ENCODE measurements at places on chromosomes 3 and 15. TPM values are rescaled to one million over a fixed set of nuclear protein-coding genes. Genes with fewer than 3 reads are reported as not detected.

Gene MESP2
- 0.88 TPM for total RNA-seq

Gene CYP1A2
- not detected for total RNA-seq

Gene ZNF774
- total RNA-seq: 1.9 TPM

Gene ACKR4
- 0.31 TPM for total RNA-seq

Gene SLC12A8
- 10.5 TPM for total RNA-seq

Gene APOD
- total RNA-seq: not detected

Gene KNG1
- not detected for total RNA-seq

Gene ARHGAP11A
- 55.4 TPM for total RNA-seq

Gene DAZL
- total RNA-seq: not detected

Gene THPO
- not detected for total RNA-seq

DNA sequence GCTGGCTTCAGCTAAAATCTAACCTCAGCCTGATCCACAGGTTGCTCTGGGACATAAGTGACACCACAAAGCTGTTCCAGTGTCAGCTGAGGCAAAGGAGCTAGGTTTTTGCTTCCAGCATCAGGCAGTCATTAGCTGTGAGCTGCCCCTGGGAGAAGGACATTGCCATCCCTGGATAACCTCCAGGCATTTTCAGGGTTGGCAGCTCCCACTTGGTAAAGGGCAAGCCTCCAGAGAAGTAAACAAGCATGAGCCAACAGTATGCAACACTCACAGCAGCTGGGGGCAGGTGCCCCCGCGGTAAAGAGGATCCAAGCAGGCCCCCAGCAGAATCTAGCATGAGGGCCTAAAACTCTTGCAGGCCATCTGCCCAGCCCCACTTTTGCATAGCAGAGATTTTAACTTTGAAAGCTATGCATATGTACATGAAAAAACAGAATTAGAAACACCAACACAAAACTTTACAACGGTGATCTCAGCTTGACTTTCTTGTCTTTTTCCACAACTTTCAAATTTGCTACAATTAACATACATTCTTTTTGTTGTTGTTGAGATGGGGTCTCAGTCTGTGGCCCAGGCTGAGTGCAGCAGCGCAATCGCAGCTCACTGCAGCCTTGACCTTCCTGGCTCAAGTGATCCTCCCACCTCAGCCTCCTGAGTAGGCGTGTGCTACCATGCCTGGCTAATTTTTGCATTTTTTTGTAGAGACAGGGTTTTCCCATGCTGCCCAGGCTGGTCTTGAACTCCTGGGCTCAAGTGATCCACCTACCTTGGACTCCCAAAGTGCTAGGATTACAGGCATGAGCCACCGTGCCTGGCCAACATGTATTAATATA lies 83.8 kb upstream of the TPM1 start:
- DNase-seq: no peak

DNA sequence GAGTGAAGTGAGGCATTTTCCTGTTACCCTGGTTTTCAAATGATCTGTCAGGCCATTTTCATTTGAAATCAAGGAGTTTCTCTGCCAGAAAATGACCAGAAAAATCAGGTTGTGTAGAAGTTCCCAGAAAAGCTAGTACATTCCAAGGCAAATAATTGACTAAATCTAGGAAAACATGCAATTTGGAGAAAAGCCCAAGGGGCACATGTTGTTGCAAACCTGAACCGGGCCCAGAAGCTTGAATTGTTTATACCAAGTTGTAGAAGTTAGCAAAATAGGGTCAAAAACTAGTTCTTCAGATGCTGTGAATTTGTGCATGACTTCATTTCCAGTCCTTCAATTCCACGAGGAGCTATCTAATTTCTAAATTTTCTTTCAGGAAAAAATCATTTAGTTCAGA lies 31.0 kb downstream of the TRIM42 start:
- no peak for DNase-seq

DNA sequence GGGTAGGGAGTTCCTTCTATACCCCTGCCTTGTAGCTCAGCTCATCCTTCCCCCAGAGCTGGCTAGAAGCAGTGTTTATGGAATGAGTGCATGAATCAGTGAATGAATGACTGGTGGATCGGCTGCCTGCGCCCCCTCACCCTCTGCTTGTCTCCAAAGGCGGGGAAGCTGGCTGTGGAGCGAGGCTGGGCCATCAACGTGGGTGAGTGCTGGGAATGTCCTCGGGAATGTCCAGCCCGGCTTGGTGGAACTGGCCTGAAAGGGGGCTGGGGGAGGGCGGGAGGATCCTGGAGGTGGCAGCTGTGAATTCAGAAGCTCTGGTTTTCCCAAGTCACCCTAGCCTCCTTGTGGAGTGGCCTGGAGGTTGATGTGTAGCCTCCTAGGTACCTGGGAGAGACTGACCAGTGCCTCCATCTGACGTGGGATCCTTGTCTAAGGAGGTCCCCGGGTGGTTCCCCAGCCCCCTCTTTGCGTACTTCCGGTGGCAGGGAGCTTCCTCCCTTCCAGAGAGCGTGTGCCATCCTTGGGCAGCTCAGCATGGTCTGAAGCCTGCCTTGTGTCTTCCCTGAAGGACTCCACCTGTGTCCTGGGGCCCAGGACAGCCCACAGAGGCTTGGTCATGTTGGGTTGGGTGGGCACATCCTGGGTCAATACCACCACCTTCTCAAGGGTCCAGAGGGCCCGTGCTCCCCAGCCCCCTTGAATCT lies 18.4 kb downstream of the HDAC11 start:
- DNase-seq: no peak

DNA sequence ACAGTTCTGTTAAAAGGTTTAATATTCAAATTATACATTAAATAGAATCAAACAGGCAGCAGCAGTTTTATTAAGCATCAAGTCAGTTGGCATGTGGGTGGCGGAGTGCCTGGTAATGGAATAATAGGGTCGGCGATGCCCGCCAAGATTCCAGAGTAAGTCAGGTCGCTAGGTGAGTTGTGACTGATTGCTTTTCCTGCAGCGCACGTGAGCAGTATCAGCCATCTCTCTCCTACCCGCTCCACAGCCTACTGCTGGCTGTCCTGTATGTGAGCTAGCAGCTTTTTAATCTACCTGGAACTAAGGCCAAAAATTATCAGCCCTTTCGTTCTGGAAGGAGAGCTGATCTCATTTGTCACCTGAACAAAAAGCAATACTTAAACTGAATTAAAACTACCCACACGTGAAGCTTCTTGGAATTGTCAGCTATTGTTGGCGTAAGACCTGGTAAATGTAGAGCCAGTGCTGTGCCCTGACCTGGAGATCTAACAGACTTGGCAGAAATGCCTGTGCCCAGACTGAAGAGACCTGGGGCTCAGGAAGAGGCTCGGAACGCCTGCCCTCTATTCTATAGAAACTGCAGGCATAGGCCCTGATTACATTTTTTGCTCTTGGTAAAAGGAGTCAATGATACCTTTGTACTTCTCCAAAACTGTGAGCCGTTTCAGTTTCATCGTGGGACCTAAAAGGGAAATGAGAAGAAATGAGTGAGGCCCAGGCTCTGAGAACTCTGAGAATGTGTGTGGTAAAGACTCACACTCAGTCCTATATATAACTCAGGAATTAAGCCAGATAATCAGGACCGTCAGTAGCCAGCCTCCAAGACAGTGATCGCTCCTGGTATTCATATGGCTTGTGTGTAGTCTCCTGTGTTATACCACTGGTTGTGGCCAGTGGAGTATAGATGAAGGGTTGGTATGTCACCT lies 21.9 kb downstream of the IDH3A start:
- no peak for DNase-seq

GRCh38 chr3:52754373-52754772 lies 16.4 kb downstream of the NEK4 start:
- no peak for DNase-seq

DNA sequence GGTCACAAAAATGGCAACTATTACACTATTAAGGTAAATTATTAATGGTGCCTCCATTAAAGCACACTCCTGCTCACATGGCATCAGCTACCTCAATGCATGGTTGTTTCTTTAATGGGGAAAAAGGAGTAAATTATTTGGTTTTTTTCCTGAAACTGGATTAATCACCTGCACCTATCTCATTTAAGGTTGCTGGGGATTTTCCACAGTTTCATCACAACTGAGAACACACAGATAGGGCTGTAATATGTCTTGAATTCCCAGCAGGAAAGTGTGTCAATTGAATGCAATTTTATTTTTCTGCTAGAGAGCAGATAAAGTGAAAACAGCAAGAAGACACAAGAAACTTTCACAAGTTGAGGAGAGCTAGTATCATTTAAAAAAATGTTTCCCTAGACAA lies 36.4 kb downstream of the RFTN1 start:
- peak; percentile 12 for DNase-seq

- no peak for DNase-seq
These were observed 26.7 kb upstream of the DRD3 start for GRCh38 chr3:114205541-114205940.

DNA sequence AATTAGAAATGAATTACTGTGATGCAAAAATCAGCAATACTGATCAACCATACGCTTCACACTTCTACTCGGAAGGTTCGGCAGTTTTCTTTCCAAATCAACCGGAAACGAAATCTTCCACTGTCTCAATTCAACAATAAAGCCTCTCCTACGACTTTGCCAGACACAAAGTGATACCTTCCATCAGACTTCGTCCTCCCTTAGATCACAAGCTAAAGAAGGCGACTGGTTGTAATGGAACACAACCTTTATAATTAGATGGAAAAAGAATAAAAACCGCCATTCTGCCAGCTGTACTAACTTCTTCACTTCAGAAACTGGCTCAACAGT lies 618 bp downstream of the PARL start:
- DNase-seq: peak; percentile 7

- no peak for DNase-seq
These were observed 135.1 kb downstream of the TMCO5A start for GRCh38 chr15:38069511-38070011.

- no peak for DNase-seq
These were observed 58.2 kb downstream of the ZBTB38 start for GRCh38 chr3:141426404-141427034.

DNA sequence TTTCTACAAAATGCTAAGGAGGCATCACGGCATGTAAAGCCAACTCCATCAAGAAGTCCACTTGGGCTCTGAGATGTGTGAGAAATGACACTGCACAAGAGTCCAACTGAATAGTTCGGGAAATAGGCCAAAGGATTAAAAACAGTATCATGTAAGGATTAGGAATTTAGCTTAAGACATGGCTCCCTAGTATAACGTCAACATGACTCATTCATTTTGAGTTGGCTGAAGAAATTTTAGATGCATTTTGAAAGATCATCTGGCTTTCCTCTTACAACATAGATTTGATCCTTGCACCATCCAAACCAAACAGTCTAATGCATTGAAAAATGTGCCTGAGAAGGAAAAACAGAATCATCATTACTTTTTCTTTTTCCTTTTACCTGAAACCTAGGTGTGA lies 109.3 kb upstream of the MME start:
- DNase-seq: peak; percentile 75

GRCh38 chr3:12869035-12869621 lies 27.8 kb upstream of the RPL32 start:
- no peak for DNase-seq

DNA sequence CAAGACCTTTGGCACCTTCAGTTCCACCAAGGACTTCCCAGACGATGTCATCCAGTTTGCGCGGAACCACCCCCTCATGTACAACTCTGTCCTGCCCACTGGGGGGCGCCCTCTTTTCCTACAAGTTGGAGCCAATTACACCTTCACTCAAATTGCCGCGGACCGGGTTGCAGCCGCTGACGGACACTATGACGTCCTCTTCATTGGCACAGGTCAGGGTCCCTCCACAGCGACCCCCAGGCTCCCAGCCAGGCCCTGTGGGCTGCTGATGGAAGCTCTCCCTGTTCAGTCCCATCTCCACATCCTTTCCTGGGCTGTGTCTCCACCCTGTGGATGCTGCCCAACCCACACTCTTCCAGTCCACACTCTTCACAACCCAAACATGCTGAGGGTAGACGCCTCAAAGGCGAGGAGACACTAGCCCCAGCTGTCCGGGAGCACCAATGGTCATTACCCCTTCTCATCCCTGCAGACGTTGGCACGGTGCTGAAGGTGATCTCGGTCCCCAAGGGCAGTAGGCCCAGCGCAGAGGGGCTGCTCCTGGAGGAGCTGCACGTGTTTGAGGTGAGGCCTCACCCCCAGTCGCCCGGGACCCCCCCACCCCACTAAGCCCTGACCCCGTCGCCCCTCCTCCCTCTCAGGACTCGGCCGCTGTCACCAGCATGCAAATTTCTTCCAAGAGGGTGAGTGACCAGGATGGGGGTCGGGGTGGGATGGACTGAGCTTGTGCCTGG lies 4.3 kb upstream of the LSMEM2 start:
- DNase-seq: no peak

DNA sequence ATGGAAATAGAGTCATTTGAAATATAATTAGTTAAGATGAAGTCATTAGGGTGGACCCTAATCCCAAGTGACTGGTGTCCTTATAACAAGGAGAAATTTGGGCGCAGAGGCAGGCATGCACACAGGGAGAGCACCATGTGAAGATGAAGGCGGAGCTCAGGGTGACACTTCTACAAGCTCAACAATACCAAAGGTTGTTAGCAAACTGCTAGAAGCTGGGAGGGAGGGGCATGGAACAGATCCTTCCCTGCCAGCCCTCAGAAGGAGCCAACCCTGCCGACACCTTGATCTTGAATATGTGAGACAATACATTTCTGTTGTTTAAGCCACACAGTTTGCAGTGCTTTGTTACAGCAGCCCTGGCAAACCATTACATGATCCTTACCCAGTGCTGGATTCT lies 57.8 kb downstream of the CCNL1 start:
- DNase-seq: no peak

DNA sequence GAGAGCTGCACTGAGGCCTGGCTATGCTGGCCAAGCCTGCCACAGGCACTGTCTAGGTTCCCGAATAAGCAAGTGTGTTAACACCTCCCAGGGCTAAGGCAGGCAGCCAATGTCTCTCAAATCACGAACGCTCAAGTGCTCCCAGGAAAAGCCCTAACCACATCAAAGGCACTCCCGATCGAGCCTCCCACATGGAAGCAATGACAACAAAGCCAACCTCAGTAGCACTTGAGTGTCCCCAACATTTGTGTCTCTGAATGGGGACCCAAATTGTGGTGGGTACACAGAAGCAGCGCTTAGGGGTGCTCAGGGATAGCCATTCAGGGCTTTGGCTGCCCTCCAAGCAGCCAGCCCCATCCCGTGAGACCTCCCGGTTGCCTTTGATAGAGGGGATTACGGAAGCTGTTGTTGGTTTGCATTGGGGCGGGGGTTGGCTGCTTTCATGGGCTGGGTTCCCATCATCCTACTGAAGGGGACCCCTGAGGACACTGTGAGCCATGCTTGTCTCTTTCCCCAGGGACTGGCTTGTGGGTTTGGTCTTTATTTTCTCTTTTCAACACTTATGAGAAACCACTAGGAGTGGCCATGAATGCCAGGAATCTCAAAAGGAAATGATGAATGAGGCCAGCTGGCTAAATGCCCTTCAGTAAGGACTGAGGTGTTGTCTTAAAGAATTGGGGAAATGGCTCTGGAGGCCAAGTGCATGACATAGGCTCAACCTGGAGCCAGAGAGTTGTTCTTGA lies 234.1 kb upstream of the FEZF2 start:
- DNase-seq: peak; percentile 72

- no peak for DNase-seq
These were observed 7.2 kb upstream of the SCN10A start for GRCh38 chr3:38823186-38823585.

GRCh38 chr15:49664716-49665115 lies 43.9 kb downstream of the DTWD1 start:
- no peak for DNase-seq

- no peak for DNase-seq
These were observed 192.1 kb downstream of the CBLB start for GRCh38 chr3:105676621-105677300.

All from foreskin keratinocyte (primary cell).